Activated T-helper 1 cell treated with Interleukin-2 at 50 U/mL for 16 hours (primary cell): ENCODE measurements at places on chromosomes 7 and 10.

DNA sequence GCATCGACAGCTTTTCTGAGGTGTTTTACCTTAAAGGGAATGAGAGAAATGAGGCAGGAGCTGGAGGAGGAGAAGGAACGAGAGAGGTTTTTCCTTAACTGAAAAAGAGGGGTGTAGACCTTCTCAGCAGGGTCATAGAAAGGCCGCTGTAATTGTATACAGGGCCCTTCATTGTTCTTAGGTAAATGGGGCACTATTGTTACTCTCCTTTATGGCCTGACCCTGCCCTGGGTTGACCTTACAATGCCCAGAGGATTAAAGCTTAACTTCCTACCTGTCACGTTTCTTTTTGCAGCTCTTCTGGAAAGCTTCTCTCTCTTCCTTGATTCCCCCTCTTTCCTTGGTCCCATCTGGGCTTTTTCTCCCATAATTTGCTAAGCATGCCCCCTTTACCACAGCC lies 13.7 kb upstream of the PDLIM1 start:
- DNase-seq, result no peak

GRCh38 chr7:46810986-46811385 lies 770.9 kb downstream of the TNS3 start:
- no peak for DNase-seq

DNA sequence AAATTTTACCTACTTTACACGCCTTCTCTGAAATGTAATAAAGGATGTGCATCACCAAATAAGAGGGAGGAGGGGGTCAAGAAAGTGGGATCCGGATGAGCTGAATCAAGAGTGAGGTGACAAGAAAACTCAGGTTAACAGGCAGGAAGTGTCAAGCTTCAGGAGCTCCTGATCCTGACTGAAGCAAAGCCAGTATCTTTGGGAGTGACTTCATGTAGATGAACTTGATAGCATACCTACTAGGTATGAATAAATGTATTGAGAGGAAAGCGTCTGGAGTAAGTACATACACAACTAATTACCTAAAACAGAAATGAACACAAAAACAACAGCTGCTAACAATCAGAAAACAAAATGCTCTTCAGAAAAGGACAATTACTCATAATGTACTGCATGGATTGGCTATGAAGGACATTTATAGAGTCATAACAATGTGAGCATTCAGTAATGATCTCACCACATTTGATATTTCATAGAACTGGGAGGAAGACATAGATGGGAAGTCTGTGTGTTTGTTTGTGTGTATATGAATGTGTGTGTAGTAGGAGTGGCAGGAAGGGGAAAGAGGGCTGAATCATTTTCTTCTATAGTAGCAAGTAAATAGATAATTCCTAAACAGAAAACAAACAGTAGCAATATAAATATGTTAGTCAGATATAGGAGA lies 29.4 kb downstream of the PRKG1 start:
- DNase-seq, result no peak

DNA sequence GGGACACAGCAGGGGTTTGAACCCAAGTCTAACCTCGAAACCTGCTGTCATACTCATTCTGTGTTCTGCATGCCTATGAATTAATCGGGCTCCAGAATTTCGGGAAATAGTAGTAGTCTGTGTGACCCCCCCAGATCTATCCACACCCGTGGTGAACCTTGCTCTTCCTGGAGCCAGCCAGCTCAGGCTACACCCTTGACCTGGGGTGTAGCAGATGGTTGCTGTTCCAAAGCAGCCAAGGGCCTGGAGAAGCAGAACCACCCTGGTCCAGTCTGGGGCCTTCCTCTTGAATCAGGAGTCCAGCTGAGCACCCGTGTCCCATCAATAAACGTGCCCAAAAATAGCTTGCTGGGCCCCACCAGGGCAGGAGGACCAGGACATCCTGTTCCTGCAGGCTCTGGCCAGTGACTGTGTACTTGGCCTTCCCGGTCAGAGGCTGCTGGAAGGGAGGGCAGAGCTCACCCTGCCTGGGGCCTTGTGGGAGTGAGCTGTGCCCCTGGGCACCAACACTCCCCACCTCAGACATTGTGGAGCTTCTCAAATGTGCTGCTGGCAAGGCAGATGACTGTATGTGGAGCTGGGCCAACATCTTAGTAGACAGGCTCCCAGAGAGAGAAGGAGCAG lies 101.2 kb upstream of the ZNF716 start:
- DNase-seq, result no peak

- no peak for DNase-seq
Observed at GRCh38 chr10:31000071-31000782, 31.4 kb downstream of the ZNF438 start.

DNA sequence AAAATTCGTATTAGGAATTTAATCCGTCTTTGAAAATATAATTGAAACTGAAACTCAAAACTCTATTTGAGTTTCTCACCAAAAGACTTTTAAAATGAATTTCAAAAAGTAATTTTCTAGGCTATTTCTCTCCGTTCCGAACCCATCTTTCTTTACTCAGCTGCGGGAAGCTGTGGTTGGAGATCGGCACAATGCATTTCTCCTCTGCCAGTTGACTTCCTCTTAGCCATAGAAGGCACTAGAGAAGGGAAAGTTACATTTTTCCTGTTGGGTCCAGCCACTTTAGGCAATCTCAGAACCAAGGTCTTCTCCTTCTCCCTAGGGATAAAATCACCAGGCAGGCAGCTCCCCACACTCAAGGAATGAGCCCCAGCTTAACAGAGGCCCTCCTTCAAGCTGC lies 133.6 kb upstream of the COL1A2 start:
- no peak for DNase-seq

DNA sequence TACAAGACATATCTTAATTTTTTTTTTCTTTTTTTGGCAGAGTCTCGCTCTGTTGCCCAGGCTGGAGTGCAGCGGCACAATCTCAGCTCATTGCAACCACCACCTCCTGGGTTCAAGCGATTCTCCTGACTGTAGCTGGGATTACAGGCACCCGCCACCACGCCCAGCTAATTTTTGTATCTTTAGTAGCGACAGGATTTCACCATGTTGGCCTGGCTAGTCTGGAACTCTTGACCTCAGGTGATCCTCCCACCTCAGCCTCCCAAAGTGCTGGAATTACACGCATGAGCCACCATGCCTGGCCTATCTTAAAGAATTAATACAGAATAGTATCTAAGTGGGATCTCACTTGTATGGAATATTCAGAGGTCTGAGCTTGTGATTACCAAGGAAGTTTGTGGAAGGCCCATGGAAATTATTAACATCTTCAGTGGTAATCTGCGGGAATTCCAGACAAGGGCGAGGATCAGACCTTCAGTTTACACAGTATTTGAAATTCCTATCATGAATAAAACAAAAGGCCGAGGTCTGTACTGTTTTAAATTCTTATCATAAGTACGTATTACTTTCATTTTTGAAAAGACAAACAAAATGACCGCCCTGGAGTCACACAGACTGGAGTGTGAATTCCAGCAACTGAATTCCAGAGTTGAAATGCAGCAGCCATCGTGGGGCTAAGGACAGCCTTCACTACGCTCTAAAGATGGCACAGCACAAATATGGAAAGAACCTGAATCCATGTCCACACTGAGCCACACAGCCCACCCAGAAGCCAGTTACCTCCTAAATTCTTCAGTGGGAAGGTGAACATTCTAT lies 16.7 kb downstream of the GPRIN2 start:
- DNase-seq, result no peak

GRCh38 chr7:7920481-7920880 lies 48.1 kb upstream of the GLCCI1 start:
- no peak for DNase-seq

DNA sequence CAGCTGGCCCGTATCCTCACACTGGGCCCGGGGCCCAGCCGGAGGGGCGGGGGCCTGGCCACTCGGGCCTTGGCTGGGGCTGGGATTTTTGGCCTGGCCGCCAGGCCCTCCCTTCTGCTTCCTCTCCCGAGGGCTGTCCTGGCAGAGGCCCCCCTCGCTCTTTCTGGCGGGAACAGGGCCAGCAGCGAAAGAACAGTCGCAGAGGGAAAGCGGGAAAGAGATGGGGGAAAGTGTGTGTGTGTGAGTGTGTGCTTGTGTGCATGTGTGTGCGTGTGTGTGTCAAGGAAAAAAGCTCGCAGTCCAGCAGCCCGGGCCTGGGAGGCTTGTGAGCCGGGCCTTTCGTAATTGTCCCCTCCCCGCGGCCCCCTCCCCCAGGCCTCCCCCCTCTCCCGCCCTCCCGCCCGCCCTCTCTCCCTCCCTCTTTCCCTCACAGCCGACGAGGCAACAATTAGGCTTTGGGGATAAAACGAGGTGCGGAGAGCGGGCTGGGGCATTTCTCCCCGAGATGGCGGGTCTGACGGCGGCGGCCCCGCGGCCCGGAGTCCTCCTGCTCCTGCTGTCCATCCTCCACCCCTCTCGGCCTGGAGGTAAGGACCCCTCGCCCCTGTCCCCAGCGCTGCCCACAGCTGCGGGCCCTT lies at the start of gene ELN:
ELN (plus strand) TSS at position 491 of the 638 bp plus-strand sequence; CDS start at position 506, 15 bp downstream.
- no peak for DNase-seq

- no peak for DNase-seq
Observed at GRCh38 chr7:142720172-142720773, 29.0 kb upstream of the PRSS1 start.

- DNase-seq, result no peak
Observed at GRCh38 chr10:87656431-87657072, 3.1 kb upstream of the PAPSS2 start.

GRCh38 chr10:75117995-75118394 lies 6.5 kb downstream of the SAMD8 start:
- DNase-seq, result no peak

DNA sequence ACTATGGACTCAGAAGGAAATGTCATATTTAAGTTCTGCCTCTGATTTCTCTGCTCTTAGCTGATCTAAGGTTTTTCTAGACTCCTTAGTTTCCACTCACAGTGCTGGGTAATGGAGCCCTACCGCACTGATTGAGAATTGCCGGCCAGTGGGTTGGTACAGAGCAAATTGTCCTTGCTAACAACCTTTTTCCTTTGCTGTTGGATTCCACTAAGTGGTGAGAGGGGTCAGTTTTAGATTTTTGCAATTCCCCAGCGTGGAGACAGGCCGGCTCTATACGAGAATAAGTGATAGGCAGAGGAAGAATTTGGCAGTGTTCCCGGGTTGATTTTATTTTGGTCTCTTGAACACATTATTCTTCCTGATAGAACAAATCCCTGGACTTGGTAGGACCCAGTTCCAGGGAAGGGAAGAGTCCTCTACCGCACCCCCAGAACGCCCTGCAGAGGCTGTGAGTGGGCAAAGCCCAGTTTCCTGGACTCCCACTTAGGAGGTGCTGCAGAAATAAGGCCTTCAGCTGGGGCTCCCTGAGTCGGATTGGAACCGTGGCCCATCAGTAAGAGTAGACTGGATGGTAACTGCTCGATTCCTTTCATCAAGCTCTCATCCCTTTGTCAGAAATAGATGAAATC lies 3.0 kb upstream of the NRP1 start:
- no peak for DNase-seq

DNA sequence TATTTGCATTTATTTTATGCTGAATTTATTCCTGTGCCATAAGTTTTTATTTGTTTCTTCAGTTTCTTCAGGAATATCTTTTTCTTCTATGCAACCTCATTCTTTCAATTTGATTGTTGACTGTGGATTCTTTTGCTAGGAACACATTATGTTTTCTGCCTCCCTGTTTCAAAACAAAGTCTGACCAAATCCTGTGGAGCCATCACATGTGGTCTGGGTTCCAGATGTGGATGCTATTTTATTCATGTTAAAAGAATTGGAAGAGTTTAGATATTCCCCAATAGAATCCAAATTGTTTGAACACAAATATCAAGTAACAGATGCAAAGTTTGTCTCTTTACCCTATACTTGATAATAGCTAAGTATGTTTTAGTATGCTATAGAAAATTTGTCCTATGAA lies 56.8 kb upstream of the LRRC17 start:
- no peak for DNase-seq

- no peak for DNase-seq
Observed at GRCh38 chr7:55251313-55251712, 113.8 kb upstream of the LANCL2 start.

DNA sequence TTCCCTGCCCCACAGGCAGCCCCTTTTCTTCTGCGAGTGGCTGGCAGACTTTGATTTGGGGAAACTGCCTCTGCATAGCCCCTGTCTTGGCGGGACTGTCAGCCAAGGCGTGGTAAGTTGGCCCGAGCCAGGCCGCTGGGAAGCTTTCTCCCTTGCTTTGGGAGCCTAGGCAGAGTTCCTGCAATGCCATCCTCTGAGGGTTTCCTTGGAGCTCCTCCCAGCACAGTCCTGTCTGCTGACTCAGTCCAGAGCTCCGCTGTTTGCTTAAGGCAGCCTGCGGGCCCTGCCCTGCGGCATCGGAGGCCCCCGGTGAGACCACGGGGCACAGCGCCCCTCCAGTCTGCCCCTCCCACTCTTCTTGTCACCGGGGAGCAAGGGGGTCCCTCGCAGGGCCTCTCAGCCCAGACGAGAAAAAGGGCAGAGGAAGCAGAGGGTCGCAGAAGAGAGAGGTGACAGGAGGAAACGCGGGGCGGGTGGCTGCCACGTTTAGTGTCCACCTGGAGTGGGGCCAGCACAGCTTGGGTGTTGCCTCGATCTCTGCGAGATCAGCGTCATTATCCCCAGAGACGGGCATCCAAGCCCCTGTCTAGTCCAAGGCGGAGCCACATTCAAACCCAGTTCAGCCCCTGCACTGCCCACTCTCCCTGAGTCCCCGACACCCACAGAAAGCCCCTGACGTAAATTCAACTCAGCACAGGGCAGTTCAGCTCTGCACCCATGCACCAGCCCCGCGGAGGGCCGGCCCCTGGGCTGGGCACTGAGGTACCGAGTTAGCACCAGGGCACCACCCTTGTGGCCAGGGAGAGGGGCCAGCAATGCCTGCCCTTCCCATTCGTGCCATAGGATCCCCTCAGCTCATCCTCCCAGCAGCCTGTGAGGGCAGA lies 59.0 kb upstream of the CHST15 start:
- DNase-seq, result no peak

GRCh38 chr10:48670978-48671913 lies 13.4 kb upstream of the WDFY4 start:
- DNase-seq, result no peak

GRCh38 chr10:47030191-47030703 lies 119.0 kb downstream of the PTPN20 start:
- DNase-seq, result no peak

DNA sequence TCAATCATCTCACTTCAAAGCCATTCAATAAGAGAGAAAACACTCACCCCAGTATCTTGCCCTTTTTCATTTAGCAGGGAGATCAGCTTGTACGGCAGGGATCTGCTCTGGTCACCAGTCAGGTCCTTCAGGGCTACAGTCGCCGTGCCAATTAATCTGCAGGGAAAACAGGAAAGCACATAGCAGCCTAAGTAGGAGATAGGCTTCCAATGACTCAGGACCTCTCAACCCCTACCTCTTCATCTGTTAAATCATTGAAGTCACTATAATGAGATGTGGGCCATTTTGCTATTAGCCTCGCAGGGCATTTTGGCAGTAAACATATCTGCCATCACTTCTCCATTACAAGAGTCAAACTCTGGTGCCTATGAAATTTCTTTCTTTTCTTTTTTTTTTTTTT lies 50.8 kb downstream of the MYOF start:
- DNase-seq, result no peak
